Inflammatory macrophage (primary cell): ENCODE measurements at places on chromosomes 4 and X.

- no peak for DNase-seq
Observed at GRCh38 chr4:107885865-107886264, 45.5 kb upstream of the CYP2U1 start.

DNA sequence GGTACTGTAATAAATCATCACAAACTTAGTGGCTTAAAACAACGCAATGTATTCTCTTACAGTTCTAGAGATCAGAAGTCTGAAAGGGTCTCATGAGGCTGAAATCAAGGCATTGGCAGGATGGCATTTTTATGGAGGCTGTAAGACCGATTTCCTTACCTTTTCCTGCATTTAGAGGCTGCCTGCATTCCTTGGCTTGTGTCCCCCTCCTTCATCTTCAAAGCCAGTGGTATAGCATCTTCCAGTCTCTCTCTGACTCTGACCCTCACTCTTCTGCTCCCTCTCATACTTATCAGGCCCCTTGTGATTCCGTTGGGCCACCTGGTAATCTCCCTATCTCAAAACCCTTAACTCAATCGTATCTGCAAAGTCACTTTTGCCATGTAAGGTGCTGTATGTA lies 258.2 kb upstream of the JADE1 start:
- no peak for DNase-seq

DNA sequence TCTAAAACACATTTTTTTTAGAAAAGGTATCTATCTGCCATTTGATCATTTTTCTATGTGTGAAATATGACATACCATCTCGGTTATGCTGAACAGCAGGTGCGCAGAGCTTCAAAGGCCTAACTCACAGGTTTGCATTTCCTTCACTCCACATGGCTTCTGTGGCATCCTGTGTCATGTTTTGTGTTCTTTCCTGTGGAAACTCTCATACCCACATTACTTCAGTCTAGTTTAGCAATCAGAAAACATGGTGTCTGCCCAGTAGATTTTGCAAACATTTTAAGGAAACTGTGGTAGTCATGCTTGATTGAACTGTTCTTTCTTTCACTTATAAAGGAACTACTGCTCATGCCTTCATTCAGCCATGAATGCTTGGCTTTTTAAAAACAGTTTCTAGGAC lies 11.3 kb upstream of the ARAP2 start:
- peak; percentile 94 for DNase-seq

DNA sequence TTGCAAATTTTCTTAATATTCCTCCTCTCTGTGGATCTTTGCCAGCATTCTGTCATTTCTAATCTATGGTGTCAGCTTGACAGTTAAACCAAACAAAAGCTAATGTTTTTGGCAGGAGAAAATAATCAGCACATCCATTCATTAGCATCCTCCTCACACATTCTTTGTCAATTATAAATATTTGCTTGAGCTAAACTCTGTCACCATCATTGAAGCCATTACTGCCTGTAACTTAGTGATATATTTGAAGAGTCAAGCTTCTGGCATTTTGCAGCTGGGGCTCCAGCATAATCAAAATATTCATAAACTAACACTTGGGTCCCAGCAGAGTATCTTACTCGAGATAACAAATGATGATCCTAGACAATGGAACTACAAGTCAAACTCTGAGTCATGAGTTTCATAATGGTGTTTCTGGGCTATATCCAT lies 126.1 kb downstream of the EIF4E start:
- DNase-seq, result no peak

DNA sequence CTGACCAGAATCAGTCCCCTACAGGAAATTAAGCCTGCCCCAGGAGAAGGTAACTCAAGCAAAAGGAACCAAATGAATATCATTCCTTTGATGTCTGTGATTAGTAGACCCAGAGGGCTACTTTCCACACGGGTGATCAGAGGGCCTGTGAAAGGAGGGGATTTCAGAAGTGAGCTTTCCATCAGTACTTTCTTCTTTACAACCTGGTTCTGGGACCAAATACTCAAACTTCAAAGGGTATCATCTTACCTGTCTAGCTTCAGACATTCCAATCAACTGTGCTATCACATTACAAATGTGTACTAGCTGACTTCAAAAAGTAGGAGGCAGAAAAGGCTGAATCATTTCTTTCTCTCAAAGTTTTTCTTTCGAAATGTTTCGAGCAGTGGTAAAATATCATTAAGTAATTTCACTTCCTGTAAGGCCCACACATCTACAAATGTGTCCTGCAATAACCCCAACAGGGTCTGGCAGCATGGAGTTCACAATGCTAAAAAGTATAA lies 23.9 kb downstream of the ACSL4 start:
- peak; percentile 86 for DNase-seq

DNA sequence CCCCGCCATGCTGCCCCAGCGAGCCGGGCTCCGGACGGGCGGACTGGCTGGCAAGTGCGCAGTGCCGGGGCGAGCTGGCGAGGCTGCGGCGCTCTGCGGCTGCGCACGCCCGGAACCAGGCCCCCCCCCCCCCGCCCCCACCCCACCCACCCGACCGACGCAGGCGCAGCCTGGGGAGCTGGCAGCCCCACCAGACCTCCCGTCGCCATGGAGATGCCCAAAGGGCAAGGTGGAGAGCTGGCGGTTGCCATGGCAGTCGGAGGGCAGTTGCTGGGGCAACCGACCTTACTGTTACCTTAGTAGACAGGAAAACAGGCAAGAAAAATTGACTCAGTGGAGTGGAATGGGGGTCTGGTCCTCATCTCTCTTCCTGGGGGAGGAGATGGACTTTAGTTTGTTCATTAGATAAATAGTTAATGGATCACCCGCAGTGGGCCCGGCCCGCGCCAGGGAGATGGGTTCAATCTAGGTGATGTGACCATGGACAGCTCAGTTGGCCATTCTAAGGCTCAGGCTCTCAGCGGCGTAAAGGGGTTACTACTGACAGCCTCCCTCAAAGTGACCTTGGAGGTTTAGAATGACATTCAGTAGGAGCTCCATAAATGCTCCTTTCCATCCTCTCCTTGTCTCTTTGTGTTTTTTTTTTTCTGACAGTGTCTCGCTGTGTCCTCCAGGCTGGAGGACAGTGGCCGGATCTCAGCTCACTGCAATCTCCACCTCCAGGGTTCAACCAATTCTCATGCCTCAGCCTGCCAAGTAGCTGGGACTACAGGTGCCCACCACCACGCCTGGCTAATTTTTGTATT lies at the start of gene PCSK1N:
TSS of gene PCSK1N (minus strand) at position 87 of the 806 bp plus-strand sequence. CDS start at position 9, 78 bp downstream.
- no peak for DNase-seq

GRCh38 chr4:87258677-87259076 lies 38.3 kb upstream of the KLHL8 start:
- no peak for DNase-seq

- peak; percentile 39 for DNase-seq
Observed at GRCh38 chr4:67879486-67879885, 4.3 kb downstream of the TMPRSS11D start.

DNA sequence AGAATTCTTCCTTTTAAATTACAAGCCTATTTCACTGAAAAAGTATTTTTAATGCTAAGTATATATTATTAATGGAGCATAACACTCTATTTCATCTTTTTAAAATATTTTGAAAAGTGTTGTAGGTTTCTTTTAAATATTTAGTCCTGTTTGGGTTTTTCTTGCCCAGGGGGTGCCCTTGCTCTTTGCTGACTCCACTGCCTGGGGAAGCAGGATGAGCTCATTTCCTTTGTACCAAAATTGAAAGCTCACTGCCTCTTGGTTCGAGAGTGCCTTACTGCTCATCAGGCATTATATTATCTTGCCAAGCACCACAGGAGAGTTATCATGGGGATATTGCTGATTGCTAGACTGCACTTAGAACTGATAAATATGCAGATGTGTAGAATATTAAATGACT lies 819.2 kb downstream of the PCDH18 start:
- no peak for DNase-seq

GRCh38 chrX:17431171-17431570 lies 56.2 kb downstream of the NHS start:
- no peak for DNase-seq

DNA sequence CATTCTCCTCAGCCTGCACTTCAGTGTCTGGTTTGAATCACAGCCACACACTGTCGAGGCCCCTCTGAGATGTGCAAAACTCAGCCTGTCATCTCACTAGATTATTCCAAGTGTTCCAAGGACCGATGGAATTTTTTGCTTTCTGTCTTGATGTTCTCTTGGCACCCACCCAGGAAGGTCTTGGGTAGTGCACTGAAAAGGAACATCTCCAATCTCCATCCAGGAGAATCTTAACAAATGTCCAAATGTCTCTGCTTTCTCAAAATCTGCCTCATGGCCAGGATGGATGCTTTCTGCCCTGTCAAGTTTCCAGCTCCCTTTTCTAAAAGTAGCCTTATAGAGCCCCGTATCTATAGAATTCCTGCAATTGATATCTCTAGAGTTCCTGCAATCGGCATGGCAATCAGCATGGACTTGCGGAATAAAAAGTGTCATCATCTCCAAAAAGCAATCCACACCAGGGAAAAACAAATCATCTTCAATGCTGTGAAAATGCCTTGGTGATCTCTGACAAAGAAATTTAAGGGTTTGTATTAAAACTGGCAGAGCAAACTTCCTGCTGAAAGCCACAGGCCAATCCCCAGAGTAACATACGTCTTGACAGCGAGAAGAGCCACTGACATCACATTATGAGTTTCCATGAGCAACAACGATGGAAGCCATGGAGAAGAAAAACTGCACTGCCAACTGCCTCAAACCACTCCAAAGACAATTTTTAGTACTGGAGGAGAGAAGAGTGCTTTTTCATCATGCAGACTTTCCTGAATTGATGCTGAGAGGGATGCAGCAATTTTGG lies 215.3 kb upstream of the FAM9B start:
- no peak for DNase-seq

- DNase-seq, result no peak
Observed at GRCh38 chr4:120633810-120634209, 288.7 kb downstream of the PRDM5 start.

- no peak for DNase-seq
Observed at GRCh38 chr4:86451560-86452330, 91.9 kb upstream of the MAPK10 start.

DNA sequence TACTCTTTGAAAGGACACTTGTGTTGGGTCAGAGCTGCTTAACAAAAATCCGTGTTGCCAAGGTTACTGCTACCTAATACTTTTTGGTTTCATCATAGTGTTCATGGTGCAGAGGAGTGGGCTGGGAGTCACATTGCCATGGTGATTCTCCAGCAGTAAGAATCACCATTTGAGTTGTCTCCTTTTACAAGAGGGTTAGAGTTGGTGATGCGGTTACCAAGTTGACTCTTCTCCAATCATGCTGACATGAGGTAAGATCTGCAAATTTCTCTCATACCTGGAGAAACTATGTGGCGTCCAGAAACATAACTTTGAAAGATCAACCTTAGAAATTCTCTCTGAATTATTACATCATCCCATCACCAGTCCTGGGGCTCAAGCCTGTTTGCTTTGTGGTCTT lies 242.9 kb upstream of the CNKSR2 start:
- no peak for DNase-seq

GRCh38 chr4:90152024-90152423 lies 24.8 kb downstream of the CCSER1 start:
- DNase-seq, result no peak

DNA sequence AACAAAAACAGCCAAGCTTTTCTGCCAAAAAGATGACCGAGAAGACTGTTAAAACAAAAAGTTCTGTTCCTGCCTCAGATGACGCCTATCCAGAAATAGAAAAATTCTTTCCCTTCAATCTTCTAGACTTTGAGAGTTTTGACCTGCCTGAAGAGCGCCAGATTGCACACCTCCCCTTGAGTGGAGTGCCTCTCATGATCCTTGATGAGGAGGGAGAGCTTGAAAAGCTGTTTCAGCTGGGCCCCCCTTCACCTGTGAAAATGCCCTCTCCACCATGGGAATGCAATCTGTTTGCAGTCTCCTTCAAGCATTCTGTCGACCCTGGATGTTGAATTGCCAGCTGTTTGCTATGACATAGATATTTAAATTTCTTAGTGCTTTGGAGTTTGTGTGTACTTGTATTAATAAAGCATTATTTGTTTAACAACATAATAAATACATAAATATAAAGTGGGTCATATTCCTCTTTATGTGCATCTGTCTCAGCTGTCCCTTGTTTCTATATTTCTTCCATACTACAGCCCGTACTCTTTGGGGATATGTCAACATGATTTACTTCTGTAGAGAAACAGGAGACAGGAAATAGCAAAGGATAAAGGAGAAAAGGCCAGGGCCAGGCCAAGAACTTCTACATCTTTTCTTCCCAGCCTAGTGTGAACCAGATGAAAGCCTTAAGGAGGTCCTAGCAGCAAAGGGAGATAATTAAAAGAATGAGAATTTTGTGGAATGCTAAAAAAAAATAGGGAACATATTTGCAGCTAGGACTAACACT lies 667 bp downstream of the PTTG2 start:
- no peak for DNase-seq

GRCh38 chr4:155587766-155588165 lies 78.9 kb upstream of the GUCY1A1 start:
- DNase-seq, result no peak

- no peak for DNase-seq
Observed at GRCh38 chr4:168637872-168638756, 141.3 kb downstream of the PALLD start.

GRCh38 chr4:168773388-168774195 lies 236.5 kb downstream of the CBR4 start:
- no peak for DNase-seq

- no peak for DNase-seq
Observed at GRCh38 chr4:165301833-165302232, 25.6 kb upstream of the MSMO1 start.

DNA sequence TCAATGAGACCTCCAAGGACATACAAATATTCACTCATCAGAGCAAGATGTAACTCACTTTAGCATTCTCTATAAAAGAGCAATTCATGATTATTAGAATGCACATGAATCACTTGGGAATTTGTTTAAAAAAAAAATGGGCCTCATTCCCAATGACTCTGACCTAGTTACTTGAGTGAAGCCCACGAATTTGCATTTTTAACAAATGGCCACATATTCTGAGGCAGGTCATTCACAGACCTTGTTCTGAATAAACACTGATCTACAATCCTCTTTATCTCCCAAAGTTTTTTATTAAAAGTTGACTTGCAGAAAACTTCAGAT lies 255.1 kb upstream of the VEGFC start:
- DNase-seq, result no peak

GRCh38 chr4:98289375-98289774 lies 28.2 kb downstream of the RAP1GDS1 start:
- DNase-seq, result no peak

- peak; percentile 59 for DNase-seq
Observed at GRCh38 chr4:83128240-83128929, 13.9 kb upstream of the PLAC8 start.

DNA sequence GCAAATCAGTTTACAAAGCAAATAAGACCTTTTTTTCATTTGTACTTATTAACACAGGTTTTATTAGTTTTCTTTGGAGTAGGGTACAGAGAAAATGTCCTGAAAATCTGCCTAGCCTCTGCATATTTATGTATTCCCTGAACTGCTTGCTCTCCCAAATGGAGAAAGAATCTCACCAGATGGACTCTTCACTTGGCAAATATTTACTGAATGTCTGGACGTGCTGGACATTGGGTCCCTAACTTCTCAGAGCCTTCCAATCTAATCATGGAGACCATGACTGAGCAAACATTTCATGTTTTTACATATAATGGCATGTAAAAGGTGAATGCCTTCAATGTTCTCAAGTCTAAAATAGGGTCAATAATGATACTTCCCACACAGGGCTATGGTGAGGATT lies 126.0 kb downstream of the CHRDL1 start:
- no peak for DNase-seq
